ENCODE measurements at places on chromosomes 5 and 9. TPM values are rescaled to one million over a fixed set of nuclear protein-coding genes. Genes with fewer than 3 reads are reported as not detected.

The BRINP1 gene
- 0.32 TPM for polyA plus RNA-seq

The PCDHGA4 gene
- polyA plus RNA-seq: 3.8 TPM

GRCh38 chr5:133496631-133497030 is 115.7 kb downstream of the FSTL4 start:
- H3K27me3 ChIP-seq: no peaks in the 10 kb centered on the region
- H3K36me3 ChIP-seq: no peaks in the 10 kb centered on the region
- H3K27ac ChIP-seq: no peak overlapping the region
- H3K4me1 ChIP-seq: no peaks in the 10 kb centered on the region

- no peaks in the 10 kb centered on the region for H3K27me3 ChIP-seq
- H3K36me3 ChIP-seq: no peaks in the 10 kb centered on the region
- H3K4me1 ChIP-seq: peaks cover 3% of the 10 kb centered on the region
Measured at GRCh38 chr9:93595861-93596365, 19.5 kb downstream of the PHF2 start.

GRCh38 chr9:127269449-127269848 is 4.9 kb downstream of the GARNL3 start:
- no peak overlapping the region for H3K27ac ChIP-seq
- no peak for DNase-seq
- no peaks in the 10 kb centered on the region for H3K27me3 ChIP-seq
- H3K4me3 ChIP-seq: no peak overlapping the region
- no peaks in the 10 kb centered on the region for H3K36me3 ChIP-seq

GRCh38 chr9:91572044-91572443 is 148.4 kb upstream of the NFIL3 start:
- no peaks in the 10 kb centered on the region for H3K27me3 ChIP-seq

Data from ovary (tissue), 10 donors.